ENCODE measurements at places on chromosomes 11 and 22.

DNA sequence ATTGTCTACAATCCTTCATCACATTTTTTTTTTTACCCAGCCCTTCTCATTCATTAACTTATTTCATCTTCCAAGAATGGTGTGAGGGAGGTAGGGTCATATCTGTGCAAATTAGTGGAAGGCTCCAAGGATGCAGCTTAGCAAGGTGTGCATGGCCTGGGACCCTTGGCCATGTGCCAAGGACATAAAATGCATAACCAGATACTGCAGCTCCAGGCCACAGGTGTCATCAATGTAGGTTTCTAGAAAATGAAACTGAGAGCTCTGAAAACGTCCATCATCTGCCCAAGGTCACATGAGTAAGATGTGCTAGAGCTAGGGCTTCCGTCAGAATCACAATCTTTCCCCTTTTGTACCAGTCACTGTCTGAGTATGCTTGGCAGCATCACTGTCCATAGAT, 29.8 kb downstream of the ANKK1 start:
- no peak for DNase-seq

DNA sequence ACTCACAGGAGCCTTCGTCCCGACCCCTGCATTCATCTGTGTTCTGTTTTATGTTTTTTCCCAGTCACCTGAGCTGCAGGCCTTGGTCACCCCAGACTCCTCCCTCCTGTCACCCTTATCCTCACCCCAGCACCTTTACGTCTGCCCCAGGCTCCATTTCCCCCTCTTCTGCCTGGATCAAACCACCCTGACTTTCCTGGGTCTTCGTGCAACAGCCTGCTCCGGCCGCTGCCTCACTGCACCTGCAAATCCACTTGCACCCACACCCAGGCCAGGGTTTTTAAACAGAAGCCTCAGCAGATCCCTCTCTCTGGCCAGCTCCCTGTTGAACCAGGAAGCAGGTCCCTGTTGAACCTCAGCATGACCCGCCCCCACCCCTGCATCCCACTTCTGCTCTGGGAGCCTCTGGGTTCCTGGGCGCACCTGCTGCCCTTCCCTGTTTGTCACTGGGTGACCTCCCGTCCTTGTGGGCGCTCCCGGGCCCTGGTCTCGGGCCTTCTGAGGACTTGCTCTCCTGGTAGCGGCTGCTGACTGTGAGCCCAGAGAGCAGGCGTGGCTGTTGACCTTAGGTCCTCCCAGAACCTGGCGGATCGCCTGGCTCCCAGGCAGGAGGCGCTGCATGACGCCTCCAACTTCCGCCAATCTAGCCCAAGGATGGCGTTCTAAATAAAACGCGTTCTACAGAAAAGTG, 12.8 kb downstream of the MAPK8IP2 start:
- DNase-seq = no peak

GRCh38 chr22:43654271-43654670, 157.8 kb downstream of the EFCAB6 start:
- no peak for DNase-seq

DNA sequence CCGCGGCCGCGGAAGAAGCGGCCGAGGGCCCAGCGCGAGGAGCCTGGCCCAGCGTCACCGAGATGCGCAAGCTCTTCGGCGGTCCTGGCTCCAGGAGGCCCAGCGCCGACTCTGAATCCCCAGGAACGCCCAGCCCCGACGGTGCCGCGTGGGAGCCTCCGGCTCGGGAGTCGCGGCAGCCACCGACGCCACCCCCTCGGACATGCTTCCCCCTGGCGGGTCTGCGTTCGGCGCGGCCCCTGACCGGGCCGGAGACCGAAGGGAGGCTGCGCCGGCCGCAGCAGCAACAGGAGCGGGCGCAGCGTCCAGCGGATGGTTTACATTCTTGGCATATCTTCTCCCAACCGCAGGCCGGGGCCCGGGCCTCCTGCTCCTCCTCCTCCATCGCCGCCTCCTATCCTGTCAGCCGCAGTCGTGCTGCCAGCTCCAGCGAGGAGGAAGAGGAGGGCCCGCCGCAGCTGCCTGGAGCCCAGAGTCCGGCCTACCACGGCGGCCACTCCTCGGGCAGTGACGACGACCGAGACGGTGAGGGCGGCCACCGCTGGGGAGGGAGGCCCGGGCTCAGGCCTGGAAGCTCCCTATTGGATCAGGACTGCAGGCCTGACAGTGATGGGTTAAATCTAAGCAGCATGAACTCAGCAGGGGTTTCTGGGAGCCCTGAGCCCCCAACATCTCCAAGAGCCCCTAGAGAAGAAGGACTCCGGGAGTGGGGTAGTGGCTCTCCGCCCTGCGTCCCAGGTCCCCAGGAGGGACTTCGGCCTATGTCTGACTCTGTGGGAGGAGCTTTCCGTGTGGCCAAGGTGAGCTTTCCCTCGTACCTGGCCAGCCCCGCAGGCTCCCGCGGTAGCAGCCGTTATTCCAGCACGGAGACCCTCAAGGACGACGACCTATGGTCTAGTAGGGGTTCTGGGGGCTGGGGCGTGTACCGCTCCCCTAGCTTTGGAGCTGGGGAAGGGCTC, 1.2 kb downstream of the ARHGEF17 start:
- DNase-seq = no peak

DNA sequence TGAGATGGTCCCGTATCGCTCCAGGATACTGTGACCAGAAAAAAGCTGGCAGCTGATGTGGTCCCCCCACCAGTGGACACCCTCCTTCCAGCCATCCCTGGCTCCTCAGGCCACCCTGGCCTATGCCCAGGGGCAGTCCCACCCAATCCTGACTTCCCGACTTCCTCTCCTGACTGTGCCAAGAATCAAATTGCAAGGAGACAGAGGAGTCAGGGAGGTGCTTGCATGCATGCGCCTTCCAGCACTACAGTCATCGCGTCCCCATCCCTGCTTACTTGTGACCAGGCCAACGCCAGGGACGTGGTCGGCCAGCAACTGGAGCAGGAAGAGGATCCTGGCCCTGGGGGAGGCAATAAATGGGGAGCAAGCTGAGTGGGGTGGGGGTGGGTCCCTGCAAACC, 3.6 kb upstream of the FREY1 start:
- DNase-seq = no peak

All from renal cortex interstitium (tissue), 15 donors.